Keratinocyte (primary cell): ENCODE measurements at places on chromosomes 4 and X.

GRCh38 chrX:9871701-9872268, 85.6 kb downstream of the SHROOM2 start:
- DNase-seq = no peak

DNA sequence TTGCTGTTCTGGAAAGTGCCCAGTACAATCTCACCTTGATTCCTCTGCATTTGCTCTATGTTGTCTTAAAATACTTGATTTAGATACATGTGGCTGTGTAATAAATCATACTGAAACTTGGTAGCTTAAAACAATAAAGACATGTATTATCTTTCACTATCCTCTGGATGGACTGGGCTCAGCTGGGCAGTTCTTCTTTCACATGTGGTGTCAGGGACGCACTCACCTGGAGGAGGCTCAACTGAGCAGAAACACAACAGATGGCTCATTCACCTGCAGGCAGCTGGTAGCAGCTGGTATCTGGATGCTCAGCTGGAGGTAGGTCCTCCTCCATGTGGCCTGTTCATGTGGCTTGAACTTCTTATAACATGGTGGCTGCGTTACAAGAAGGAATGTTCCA, 563.8 kb upstream of the FRG1 start:
- no peak for DNase-seq

DNA sequence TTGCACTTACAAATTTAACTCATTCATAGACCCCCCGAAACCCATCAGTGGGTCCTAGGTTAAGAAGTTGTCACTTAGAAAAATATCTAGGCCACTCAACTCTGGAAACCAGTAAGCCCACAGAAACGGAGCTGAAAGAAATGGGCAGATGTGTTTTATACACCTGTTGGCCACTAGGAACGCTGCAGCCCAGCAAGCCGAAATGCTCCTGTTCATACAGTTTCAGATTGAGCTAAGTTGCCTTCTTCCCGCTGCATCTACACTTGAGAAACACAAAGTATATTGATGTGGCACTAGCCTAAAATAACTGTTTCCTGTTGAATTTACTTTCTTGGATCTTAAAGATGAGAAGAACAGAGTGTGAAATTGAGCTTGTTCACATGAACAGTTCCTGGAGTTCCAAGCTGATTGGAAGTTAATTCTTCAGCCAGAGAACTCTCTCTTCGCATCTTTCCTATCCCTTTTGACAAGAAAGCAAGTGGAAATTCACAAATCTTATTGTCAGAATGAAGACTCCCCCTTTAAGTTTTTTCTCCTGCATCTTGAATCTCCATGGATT, 174.1 kb downstream of the RBMX2 start:
- DNase-seq = no peak

GRCh38 chr4:65508168-65508567, 162.1 kb downstream of the EPHA5 start:
- DNase-seq = peak; percentile 23

DNA sequence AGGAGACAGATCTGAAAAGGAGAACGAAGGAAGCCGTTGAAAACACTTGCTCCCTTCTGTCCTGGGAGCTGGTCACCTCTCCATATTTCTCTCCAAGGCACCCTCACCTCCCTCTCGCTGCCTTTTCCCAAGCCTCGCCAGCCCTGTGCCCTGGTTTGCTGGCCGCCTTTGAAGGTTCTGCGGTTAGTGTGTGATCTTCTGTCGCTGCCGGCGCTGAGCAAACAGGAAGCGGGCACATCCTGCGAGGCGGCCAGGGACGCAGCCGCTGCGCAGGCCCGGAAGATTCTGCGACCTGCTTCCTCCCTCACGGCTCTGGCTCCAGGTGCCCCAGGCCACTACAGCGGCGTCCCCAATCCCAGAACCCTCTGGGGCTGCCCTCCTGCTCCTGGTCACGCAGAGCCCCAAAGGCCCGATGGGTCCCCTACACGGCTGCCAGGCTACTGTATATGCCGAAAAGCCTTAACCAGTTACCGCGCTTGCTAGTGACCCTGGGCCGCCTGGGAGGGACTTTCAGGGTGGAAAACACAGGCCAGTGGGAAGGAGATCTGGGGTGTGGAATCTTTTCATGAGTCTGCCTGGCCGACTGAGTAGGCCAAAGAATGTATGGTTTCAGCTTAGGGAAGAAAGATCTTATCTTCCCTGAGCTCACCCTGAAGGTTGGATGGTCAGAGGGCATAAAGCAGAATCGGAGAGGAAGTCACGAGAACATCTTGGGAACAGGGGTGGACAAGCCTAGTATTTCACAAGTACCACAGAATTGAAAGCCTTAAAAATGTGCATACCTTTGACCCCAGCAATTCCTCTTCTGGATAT, 2.3 kb upstream of the SASH3 start:
- no peak for DNase-seq

DNA sequence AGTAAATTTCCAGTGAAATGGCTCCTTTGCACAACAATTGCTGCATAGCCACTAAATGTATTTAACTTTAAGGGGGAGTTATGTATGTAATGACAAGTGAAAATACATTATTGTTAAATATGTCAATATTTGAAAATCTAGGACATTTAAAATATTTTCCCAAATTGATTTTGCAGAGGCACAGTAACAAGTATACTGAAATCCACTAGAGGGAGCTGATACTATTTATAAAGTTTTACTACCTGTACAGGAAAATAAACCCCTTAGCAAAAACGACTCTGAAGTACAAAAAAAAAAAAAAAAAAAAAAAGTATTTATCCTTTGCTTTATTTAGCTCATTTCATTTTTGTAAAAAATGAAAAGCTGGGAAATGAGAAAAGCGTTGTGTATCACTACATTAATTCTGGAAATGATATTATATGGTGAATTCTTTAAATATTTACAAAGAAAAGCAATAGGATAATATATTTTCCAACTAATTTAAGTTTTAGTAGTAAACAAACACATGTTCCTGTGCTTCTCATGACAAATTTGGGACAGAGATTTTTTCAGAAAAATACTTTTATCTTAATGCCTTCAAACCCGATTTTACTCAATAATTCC, 727.7 kb downstream of the DMD start:
- no peak for DNase-seq

GRCh38 chr4:15754323-15754722, 23.8 kb upstream of the CD38 start:
- no peak for DNase-seq

DNA sequence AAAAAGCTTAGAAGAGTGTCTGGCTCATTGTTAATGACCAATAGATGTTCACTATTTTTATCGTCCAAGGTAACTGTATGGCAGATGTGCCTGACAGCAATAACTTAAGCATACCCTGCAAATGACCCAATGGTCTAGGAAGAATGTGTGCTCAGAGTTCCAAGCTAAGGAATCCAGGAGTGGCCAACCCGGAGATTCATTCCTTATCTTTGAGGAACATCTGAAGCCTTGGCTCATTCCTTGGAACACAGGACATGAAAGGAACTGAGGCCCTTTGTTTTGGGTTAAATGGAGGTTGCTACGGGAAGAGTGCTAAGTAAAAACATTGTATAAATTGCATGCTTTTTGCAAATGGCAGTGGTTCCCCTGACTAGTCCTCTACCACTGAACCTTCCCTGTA, 38.9 kb upstream of the EFNB1 start:
- DNase-seq = no peak

- no peak for DNase-seq
Measured at GRCh38 chr4:179110356-179110755, 1668.1 kb upstream of the AGA start.

GRCh38 chr4:34878961-34879360, 1365.4 kb downstream of the ARAP2 start:
- DNase-seq = no peak

- no peak for DNase-seq
Measured at GRCh38 chrX:154357205-154357604, 17.2 kb downstream of the FLNA start.

- DNase-seq = peak; percentile 65
Measured at GRCh38 chr4:125389713-125390112, 75.0 kb downstream of the FAT4 start.

GRCh38 chr4:100198061-100198460, 7.8 kb upstream of the DDIT4L start:
- no peak for DNase-seq

- DNase-seq = no peak
Measured at GRCh38 chr4:69141320-69141719, 45.0 kb downstream of the UGT2B7 start.

GRCh38 chr4:176611951-176612350, 180.8 kb downstream of the VEGFC start:
- DNase-seq = no peak

GRCh38 chrX:16188687-16189086, 21.4 kb downstream of the MAGEB17 start:
- no peak for DNase-seq

- no peak for DNase-seq
Measured at GRCh38 chr4:1211371-1211770, 37.6 kb downstream of the CTBP1 start.

GRCh38 chrX:48966796-48967579, 4.7 kb downstream of the KCND1 start:
- no peak for DNase-seq

DNA sequence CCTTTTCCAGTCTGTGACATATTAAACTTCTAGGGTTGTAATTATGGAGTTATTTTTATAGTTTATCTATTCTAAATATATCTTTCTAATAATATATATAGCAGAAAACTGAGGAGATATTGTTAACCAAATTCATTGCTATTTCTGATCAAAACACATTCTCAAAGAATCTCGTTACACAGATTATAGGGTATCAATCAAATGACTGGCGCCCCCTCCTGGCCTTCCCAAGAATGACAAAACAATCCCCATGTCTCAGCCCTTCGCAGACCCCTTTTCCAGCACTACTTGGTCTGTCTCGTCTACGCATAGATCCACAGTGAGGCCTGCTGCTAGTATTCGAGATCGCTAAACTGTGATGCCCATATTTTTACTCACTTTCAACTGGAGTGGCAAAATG, 209.3 kb downstream of the GPC3 start:
- DNase-seq = no peak

DNA sequence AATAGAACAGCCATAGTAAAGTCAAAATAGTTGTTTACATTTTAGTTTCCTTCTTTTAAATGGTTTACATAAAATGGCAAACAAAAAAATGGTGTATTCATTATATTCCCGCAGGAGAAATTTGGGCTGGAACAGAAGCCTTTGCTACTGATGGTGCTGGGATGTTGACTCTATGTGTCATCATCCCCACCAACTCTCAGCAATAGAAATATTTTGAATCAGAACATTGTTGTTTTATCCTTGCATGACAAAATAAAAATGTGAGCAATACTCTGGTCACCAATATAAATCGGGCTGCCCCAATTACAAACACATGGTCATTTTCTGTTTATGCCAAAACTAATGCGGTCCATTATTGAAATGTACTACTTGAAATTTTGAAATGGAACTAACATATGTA, 1131.6 kb upstream of the PCDH7 start:
- no peak for DNase-seq

DNA sequence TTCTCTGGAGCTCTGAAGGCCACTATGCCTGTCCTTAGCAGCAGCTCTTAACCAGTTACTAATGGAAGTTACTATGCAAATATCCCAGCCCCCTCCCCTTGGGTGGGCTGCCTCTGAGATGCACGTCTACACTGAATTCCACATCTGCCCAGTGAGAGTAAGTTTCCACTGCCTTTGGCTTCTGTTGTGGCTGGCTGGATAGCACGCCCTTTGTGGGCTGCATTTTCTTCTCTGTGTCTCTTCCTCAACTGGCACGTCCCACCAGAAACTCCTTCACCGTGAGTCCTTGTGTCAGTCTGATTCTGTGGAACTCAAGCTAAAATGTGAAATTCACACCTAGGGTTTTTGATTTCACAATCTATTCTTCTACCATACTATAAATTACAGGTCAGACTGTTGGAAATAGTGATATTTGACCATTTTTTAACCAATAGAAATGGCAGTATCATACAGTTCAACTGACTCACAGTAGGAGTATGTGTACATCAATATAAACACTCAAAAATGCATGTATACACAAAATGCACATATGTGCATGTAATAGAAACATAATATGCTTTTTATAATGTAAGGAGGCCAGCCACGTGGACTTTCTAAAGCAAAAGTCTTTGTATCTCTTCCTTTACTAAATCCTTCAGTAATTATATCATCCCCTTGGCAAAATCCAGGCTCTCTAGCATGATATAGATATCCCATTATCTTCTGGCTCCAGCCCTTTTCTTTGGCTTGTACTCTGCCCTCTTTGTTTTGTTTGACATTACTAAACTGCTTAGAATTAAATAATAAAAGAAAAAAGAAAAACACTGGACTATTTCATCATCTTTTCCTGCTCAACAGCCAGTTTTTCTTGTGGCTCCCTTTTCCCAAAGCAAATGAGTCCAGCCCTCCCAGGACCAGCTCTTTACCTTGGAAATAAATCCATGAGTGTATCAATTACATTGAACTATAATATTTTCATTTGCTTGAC, 33.2 kb upstream of the LDB2 start:
- DNase-seq = no peak

DNA sequence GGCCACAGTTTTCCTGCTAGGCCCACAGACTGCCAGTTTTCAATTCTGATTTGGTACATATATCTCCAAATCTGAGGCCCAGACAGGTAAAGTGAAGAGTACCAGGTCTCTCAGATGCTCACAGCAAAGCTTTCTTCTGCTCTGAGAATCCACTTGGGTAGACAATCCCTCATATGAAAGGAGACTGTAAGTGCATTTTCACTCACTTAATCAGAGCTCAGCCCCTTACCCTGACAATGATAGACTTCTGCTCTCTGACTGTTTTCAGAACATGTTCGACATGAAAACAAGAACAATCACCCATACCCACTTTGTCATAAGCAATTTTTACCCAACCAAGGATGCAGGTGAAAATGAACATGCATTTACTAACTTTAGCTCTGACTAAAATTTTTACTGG, 7.1 kb downstream of the GPRIN3 start:
- no peak for DNase-seq

DNA sequence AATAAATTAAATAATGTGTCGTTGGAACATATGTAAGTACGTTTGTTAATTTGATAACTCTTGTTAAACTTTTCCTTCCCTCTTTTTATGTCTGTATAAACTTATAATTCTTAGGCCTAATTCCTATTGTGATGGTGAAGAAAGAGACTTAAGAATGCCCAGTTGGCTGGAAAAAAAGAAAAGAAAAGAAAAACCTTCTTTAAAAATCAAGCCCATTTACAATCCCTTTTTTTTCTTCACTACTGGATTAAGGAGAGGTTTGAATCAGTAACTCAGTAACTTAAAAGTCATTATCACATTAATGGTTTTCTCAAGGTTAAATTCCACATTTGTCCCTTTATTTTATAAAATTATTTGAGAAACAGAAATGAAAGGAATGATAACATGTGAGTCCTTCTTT, 253.3 kb upstream of the MAGEB2 start:
- no peak for DNase-seq

DNA sequence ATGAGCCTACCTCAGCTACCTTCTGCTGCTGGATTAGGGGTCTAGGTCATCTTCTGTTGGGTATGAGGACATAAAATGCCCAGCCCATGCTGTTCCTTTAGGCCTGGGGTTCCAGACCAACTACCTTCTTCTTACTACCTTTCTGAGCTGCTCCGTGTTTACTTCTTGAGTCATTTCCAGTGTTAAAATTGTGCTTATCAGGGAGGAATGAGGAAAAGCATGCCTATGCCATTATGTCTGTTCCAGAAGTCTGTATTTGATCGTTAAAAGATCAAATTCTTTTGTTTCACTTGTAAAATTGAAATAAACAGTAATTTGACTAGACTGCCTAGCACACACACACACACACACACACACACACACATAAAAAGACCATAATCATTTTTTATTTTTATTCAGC, 1912.7 kb upstream of the TENM3 start:
- DNase-seq = no peak
